ENCODE measurements at places on chromosomes 1 and 21.

- no peak for DNase-seq
Measured at GRCh38 chr1:62429581-62429980, 7.3 kb upstream of the USP1 start.

- DNase-seq = no peak
Measured at GRCh38 chr21:36949171-36950141, 17.0 kb downstream of the HLCS start.

DNA sequence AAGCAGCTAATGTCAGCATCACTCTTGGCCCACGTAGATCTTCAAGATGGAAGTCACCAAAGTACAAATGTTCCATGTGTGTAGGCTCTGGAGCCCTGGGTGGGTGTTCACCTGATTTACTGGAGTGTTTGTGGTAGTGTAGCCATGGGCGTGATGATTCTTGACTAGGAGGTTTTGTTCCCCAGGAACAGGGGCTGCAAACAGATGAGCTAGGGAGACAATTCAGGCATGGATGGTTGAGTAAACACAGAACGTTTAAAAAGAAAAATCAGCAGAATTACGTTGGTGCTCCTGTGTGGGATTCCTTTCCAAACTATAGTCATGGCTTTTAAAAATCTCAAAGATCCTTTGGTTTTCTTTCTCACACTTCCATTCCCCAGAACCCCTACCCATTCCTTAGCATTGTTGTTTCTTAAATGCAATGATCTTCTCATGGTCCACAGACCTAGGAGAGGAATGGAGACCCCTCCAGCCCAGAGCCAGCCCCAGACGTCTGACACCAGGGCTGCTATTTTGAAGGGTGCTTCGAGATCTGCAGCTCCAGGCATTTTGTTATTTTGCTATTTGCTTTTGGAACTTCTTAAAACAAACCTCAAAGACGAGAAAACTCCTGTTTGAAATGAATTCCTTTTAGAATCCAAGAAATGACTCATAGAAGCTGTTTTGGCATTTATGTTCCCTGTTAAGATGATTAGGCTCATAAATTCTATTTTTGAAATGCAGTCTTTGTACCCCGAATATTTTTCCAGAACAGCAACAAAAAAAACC is 115.1 kb downstream of the ETS2 start:
- peak; percentile 45 for DNase-seq

DNA sequence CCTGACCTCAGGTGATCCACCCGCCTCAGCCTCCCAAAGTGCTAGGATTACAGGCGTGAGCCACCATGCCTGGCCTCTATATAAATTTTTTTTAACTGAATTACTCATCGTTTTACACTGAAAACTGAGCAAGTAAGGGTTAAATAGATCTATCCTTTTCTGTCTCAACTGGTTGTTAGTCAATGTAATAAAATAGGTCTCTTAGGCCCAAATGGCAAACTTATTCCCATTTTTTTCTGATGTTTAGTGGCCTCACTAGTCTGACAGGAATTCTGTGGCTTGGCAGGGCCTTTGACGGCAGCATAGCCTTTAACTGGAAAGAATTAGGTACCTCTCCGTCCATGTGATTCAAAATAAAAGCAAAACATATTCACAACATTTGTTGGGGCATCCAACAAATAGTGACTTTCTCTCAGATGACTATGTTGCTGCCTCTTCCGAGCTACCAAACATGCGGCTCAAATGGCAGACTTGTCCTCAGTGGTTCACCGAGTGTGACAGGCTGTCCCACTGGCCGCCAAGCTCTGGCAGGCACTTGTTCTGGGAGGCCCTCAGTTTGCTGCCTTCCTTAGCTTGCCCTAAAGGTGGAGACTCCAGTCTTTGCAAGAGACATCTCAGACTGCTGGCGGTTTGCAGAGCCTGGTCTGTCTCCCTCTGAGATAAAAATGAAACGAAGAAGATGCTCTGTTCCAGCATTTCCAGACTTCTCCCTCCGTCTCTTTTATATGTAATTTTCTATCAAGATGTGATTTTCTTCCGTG is 17.4 kb downstream of the ATP1A4 start:
- DNase-seq = no peak

GRCh38 chr1:192147696-192148095 is 10.6 kb upstream of the RGS18 start:
- no peak for DNase-seq

- DNase-seq = no peak
Measured at GRCh38 chr1:19210772-19211549, 895 bp upstream of the UBR4 start.

DNA sequence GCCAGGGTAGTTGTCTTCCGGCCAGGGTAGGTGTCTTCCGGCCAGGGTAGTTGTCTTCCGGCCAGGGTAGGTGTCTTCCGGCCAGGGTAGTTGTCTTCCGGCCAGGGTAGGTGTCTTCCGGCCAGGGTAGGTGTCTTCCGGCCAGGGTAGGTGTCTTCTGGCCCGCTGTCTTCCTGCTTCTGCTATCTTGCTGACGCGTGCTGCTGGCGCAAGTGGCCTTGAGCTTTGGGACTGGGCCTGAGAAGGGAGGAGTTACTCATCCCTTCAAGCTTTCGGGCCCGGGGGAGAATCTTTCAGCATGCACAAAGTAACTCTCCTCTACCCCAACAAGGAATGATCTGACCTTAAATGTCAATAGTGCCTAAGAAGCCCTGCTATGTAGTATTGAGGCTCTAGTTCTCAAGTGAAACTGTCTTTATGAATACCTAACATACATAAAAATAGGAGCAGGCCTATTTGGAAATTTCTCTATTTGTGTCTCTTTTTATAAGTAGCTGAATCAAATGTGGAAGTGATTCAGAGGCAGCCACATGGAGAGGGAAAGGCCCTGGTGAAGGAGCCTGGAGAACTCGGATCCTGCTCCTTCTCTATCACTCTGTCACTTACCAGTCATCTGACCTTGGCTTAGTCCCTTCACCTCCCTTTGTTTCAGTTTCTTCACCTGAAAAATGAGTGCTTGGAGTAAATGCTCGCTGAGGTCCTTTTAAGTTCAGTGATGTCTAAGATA is 65.6 kb downstream of the RGL1 start:
- DNase-seq = no peak

GRCh38 chr1:34928699-34929496 is 552 bp downstream of the DLGAP3 start:
- no peak for DNase-seq

GRCh38 chr1:118118469-118118868 is 66.6 kb downstream of the SPAG17 start:
- DNase-seq = peak; percentile 59

DNA sequence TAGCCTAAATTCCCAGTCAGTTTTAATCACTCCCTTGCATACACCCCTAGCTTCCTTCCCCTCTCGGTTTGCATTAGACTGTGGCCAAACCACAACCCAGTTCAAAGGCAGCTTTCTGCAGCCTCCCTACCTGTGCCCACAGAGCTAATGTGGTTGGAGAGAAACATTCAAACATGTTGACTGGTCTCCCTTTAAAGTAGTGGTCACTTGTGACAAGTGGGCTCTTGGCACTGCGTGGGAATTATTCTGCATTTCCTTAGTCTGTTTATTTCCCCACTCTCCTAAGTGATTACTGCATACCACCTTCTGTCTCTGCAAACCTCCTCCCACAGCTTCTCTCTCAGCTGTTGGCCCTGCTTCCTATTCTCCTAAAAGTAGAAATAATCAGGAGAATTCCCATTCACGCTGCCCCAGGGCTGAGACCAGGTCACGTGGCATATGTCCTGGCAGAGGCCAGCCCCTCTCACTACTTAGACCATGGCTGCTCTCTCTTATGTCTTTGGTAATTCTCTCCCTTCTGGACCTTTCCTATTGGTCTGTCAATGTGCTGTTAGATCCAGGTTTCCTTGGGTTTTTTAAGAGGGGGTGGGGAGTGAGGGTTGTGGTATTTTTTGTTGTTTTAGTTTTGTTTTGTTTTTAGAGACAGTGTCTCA is 38.4 kb upstream of the CD101 start:
- no peak for DNase-seq

- no peak for DNase-seq
Measured at GRCh38 chr1:201335174-201335870, 42.2 kb downstream of the TNNT2 start.

DNA sequence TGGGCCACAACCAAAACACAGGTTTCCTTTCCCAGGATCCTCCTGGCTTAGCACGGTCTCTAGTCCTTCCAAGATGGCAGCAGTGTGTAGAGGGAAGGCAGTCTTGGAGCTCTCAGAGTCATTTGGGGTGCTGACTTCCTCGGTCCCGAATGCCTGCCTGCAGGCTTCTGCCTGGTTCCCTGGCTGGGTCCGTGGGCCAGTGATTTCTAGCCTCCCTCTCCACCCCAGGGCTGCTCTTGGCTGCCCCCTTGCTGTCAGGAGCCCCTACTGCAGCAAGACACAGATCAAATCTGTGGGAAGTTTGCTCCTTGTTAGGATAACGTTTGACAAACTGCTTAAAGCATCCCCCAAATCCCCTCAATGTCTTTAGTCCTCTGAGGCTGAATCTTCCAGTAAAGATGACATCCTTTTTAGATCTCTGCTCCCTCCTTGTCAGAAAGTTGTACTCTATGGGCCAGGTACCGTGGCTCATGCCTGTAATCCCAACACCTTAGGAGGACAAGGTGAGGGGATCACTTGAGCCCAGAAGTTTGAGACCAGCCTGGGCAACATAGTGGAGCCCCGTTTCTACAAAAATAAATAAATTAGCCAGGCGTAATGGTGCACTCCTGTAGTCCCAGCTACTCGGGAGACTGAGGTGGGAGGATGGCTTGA is 272.5 kb downstream of the RRAGC start:
- DNase-seq = peak; percentile 85

- no peak for DNase-seq
Measured at GRCh38 chr1:178940068-178940765, 69.3 kb upstream of the ANGPTL1 start.

- DNase-seq = no peak
Measured at GRCh38 chr1:227449051-227449450, 114.3 kb upstream of the ZNF678 start.

GRCh38 chr1:109892561-109893368 is 17.9 kb upstream of the CSF1 start:
- no peak for DNase-seq

Measured in left lung (tissue), 14 donors.